ENCODE measurements at places on chromosomes 4 and X.

DNA sequence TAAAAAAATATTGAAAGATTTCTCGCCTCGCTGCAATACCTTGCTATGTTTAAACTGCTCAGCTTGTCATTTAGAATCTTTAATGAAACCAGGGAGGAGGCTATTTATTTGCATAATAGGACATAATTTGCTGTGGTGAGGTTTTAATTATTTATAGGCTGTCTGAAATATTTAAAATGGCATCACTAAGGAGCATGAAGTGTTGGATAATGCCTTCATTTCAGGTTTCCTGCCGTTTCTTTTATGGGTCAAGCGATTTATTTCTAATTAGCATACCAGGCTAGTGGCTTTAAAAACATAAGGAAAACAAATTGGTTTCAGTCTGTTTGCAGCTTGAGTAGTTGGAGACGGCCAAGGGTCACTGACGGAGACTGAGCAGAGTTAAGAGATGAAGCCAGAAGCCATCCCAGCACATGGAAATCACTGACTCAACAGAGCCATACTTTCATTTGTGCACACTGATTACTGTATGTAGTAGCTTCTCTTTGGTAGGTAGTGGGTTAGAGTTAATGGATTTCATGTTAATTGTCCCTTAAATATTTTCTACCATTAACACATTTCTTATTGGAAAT is 1962.4 kb upstream of the TENM3 start:
- DNase-seq: no peak

DNA sequence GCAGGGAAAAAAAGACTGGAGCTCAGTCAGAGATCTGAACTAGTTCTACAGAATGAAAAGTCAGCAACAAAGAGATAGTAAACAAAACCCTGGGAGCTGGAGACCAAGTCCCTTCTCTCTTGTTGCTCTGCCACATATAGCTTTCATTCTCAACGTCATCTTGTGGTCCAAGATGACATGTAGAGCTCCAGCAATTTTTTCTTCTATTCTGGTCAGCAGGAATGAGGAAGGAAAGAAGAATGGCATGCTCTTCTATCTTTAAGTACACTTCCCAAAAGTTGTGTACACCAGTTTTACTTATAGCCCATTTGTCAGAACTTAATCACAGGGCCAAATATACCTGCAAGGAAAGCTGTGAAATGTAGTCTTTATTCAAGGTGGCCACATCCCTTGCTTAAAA is 45.6 kb downstream of the RAP2C start:
- no peak for DNase-seq

- DNase-seq: no peak
These were observed 589.6 kb downstream of the IL15 start for GRCh38 chr4:142226014-142226413.

DNA sequence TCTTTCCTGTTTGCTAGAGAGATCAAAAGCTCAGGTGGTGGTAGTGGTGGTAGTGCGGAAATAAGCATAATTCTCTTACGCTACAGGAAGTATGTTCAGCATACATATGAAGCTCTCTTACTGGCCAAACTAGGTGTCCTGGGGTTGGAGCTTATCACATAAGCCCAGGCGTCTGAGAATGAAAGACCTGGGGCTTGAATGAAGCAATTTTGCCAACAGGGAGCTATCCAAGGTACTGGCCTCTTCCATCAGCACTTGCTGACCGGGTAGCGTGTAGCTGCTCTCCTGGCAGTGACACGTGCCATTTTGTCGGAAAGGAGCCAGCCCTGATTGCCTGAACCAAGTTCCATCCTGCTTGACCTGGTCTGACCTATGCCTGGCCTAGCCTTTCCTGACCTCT is 65.9 kb upstream of the HPF1 start:
- DNase-seq: peak; percentile 28

DNA sequence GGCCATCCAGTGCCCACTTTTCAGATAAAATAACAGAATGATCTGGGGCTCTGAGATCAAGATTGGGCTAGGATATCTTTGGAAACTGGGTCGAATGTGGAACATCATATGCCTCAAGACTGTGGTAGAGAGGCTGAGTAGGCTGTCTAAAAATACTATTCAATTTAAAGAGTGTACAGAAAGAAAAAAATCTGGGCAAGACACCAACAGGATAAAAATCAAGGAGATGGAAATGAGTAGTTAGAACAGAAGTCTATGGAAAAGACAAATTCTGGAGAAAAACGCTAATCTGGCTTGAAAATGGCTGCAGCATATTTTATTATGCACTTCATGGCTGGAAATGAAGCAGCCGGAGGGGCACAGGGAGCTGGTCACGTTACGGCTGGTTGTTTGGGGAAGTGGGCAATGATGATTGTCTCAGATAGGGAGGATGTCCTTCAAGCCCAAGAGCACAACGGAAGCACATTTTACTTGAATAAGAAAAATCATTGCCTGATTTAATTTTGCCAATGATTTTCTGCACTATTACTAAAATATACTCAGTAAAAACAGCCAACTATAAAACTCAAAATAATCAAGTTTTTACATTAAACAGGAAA is 27.1 kb upstream of the MAPK10 start:
- no peak for DNase-seq

DNA sequence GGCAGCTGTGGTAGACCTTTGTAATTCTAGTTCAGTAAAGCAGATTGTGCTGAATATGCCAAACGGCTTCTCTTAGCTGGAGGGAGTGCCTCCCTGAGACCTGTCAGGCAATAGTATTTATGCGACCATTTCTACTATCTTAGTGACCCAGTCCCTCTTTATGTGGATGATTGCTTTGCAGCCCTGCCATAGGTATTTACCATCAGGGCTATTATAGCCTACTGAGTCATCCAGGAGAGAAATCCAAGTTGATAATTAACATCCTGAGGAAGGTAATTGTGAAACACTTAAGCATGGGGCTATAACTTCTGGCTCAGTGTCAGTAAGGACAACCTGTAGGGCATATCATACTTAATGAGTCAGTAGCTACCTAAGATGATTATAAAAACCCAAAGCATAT is 103.9 kb upstream of the MAOA start:
- DNase-seq: no peak

DNA sequence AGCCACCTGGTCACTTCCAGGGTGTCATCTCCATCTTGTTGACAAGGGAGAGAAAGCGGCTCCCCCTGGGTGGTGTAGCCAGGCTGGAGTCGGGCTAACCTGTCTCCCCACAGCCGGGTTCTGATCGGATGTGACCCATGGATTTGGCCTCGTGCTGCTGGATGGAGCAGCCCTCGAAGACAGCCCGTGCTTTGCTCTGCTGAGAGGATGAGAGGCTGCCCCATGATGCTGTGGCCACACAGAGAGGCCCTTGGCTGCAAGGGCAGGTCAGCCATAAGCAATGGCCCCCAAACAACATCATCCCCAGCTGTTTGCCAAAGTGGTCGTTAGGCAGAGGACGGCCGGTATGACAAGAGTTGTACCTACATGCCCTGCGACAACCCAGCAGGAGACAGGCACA is 106.6 kb downstream of the HMX1 start:
- DNase-seq: no peak

GRCh38 chr4:112099701-112100297 is 45.5 kb upstream of the FAM241A start:
- DNase-seq: no peak

GRCh38 chr4:6561173-6561516 is 13.8 kb upstream of the MAN2B2 start:
- no peak for DNase-seq

DNA sequence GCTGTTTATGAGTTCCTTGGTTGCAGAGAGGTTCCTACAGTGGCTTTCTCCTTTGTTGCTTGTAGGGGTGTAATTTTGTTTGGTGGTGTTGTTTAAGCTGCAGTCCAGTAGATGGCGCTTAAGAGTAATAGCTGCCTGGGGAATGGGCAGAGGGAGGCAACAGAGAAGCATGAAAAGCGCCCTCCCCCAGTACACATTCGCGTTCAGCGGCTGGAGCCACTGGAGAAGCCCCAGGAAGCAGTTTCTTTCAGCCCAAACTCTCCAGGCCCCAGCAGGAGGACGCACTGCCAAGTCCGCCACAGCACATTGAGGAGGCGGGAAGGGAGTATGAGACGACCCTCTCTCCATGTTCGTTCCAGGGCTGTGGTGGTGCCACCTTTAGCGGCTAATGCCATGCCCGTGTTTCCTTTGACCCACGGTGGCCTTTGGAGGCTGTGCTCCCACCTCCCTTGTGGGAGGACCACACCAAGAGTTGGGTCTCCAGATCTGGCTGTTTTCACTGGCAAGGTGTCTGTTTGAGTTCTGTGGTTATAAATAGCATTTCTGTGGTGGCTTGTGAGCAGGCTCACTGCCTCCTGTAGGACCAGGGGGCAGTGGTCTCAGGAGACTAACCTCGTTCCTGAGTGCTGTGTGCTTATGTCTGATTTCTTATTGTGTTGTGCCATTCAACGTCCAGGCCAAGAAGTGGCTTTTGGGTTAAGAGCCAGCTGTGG is 252.3 kb downstream of the ARHGAP10 start:
- peak; percentile 25 for DNase-seq

GRCh38 chr4:146915132-146915531 is 30.5 kb downstream of the TTC29 start:
- DNase-seq: no peak

GRCh38 chr4:83293305-83294046 is 8.9 kb upstream of the COQ2 start:
- no peak for DNase-seq

- DNase-seq: no peak
These were observed 1.2 kb downstream of the PHF8 start for GRCh38 chrX:54043056-54043455.

DNA sequence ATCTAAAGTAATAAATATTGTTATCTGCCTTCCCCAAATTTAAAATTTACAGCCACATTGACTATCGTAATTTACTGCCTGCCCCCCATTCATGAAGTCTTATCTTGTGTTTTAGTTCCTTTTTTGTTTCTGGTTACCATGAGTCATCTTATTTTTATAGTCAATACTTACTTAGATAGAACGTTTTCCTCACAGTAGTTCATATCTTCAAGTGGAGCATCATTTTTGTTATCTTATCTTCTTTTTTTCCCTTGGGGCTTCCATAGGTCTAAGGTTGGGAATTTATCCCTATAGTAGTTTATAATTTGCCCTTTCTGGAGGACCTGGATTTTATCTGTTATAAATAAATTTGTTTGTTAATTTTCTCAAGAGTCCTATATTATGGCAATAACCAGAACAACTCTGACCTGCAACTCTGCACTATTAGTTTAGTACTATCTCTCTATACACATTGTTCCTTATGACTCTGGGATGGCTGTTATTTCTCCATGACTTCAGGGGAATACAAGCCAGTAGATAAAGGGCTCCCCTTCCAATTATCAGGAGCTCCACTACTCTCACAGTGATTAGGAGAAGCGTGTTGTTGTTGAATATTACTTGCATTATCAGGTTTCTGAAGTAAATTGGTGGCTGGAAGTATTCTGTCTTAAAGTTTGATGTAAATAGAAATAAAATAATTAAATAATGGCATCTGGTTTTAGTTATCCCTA is 330.6 kb downstream of the GALNTL6 start:
- no peak for DNase-seq

DNA sequence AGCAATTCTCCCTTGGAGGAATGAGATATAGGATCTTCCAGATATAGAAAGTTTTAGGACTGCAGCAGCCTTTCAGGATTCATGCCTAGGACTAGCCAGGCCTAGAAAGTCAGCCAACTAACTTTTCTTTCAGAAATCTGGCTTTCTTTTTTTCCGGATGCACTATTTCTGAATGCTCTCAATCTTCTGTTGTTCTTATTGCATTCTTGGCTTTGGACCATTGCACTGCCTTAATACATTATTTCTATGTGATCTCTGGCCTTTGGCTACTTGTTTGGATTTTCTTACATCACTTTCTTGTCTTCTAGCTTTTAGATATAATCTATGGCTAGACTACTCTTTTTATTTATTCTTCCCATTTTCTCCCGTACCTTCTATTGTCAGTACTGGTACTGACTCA is 813.1 kb upstream of the HTR2C start:
- no peak for DNase-seq

- DNase-seq: peak; percentile 16
These were observed 2.2 kb upstream of the CFI start for GRCh38 chr4:109803924-109804571.

DNA sequence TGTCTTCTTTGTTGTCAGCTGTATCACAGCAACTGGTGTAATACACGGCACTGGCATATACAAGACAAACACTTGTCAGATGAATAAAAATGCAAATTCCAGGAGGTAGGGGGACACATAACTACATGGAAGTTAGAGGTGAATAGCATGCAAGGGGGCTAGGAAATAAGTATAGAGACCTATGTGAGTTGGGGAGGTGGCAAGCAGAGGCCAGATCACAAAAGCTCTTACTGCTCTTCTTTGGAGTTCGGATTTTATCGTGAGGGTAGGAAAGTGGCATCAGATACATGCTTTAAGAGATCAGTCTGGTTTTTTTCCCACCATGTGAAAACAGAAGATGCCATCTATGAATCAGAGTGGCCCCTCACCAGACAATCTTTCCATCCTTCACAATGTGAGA is 2.8 kb upstream of the SRP72 start:
- no peak for DNase-seq

- no peak for DNase-seq
These were observed 108.3 kb downstream of the JADE1 start for GRCh38 chr4:128917781-128918180.

DNA sequence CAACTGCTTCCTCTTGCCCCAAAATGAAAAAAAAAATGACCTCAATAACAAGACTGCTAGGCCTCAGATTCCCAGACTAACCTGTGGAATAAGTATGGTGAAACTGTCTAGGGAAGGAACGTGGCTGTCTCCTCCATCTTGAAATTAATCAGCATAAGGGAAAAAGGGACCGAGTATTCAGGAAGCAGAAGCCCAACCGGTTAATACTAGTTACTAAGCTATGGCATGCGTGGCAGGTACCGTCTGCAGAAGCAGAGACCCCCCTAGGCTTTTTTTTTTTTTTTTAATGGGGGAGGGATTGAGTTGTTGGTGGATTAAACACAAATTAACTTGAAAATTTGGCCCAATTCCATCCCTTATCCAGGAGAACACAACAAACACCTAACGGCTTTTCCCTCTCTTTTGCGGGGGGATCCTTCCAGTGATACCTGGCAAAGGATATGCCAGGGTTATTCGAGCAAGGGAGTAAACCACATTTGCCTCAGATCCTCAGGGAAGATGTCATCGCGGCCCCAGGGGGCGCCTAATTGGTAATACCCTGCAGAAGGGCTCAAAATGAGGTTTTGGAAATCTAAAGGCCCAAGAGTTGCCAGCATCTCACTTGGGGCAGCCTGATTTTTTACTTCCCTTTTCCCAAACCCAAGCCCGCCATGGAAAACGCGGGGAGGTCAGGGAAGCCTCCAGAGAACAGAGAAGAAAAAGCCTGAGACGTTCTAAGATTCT is 893 bp downstream of the RLIM start:
- peak; percentile 12 for DNase-seq

DNA sequence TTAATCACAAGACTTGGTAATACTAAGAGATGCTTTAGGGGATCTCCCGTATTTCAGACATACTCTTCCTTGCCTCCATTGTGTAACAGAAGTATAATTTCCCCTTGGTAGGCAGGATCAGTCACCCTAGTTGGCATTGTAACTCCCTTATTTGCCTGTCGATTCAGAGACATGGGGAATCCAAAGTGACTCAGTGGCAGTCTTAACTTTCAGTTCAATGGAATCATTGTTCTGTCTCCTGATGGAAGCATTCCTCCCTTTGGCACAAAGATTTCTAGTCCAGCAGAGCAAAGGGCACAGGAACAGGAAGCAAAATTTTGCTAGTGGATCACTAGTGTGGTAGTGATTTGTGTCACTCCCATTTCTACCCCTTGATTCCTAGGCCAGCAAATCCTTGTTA is 80.4 kb downstream of the DCUN1D4 start:
- no peak for DNase-seq
